GM13976 (cell line): ENCODE measurements at places on chromosomes 13 and 19.

DNA sequence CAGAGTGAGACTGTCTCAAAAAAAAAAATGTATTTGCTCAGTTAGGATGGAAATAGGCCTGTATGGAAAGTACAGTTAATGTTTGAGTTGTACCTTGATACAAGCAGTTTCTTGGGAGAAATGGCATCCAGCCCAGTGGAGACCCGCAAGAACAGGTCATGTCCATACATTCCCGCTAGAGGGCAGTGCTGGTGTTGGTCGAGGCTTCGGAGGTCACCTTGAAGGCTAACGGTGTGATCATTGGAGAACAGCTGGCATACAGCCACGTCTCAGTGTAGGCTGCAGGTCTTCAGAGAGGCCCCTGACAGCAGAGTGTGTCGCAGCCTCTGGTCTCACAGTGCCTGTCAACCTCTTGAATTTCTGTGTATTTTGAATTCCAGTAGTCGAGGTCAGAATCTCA is 7.5 kb downstream of the ZNF610 start:
- peak; percentile 38 for DNase-seq

DNA sequence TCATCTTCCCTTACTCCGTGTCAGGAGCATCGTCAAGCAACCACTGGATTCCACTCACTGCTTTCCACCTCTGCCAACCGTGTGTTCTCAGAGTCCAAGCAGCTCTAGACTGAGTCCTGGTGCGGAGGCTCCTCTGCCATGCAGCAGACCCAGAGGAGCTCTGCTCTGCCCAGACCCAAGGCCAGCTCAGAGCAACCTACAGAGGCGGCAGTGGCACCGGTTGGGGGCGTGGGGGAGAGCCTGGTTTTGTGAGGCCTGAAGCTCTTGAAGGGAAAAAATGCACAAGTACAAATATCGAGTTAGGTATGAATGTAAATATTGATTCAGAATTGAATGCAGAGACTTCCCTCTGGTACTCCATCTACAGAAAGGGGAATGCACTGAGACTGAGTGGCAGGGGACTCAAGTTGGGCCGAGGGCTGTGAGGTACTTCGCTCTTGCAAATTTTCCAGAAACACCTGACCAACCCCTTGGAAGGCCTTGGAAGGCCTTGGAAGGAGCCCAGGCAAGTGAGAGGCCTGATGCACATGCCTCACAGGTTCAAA is 46.7 kb downstream of the GJA3 start:
- no peak for DNase-seq

DNA sequence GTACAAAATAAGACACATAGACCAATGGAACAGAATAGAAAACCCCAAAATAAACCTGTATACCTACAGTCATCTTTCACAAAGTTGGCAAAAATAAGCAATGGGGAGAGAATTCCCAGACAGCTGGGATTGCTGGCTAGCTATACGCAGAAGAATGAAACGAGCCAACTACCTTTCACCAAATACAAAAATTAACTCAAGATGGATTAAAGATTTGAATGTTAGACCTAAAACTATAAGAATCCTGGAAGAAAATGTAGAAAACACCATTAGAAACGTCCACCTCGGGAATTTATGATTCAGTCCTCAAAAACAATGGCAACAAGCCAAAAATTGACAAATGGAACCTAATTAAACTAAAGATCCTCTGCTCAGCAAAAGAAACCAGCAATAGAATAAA is 408.1 kb upstream of the SLITRK1 start:
- DNase-seq = no peak

DNA sequence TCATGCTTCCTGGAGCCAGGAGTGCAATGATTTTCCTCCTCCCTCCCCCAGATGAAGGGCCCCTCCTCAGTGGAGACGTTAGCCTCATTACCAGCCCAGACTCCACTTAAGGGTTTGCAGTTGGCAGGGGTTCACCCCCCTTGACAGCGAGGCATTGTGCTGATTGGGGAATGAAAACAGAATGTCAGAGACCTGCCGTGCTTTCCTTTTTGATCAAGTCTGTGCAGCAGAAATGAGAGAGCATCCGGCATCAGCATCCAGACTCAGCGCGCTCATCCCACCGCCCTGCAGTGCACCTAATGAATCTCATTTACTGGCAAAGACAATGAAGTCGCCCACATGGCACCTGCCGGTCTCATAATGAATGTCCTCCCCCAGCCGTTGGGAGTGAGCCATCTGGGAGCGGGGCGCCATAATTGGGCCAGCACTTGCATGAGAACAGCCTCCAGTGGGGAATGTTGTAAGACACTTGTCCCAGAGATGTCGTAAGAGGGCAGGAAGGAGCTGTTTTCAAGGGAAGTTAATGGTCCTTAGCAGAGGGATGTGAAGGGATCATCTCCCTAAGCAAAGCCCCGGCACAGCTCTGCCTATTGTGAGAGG is 98.3 kb upstream of the UQCRFS1 start:
- DNase-seq = no peak

GRCh38 chr13:99886706-99887105 is 84.9 kb downstream of the ZIC5 start:
- DNase-seq = no peak

GRCh38 chr19:4516939-4517300 is 1.4 kb downstream of the PLIN4 start:
- no peak for DNase-seq

DNA sequence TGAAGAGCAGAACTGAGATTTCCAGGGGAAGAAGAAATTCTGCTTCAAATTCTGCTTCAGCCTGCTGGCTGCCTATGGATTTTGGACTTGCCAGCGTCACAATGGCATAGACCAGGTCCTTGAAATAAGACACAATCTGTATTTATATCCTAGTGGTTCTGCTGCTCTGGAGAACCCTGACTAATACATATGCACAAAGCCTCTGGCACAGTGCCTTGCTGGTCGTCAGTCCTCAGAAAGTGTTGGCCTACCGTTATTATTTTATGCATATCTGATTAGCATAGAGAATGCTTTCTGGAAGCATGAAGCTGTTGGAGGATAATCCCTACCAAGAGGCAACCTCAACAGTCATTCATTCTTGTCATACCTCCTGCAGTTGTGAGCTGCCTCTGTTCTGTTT is 213.7 kb downstream of the B3GLCT start:
- no peak for DNase-seq

DNA sequence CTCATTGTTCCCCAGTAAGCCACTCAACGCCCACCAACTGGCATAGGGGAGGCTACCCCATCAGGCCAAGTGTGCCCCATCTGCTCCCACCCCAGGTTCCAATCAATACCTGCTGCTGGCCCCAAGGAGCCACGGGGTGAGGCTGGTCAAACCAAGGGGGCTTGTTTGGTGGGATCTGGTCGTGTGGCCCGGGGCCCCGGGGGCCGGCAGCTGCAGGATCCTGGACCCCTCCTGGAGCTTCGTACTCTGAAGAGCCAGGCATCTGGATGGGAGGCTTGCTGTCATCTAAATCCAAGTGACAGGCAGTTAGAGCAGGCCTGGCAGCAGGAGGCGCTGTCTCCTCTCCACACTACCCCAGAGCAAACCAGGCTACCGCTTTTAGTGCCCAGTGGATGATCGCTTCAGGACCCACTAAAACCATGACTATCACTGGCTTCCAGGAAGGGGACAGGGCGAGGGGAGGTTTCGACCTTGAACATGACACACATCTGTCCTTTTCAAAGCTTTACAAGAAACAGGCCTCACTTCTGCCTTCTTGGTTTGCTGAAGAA is 14.2 kb downstream of the CHERP start:
- DNase-seq = no peak

DNA sequence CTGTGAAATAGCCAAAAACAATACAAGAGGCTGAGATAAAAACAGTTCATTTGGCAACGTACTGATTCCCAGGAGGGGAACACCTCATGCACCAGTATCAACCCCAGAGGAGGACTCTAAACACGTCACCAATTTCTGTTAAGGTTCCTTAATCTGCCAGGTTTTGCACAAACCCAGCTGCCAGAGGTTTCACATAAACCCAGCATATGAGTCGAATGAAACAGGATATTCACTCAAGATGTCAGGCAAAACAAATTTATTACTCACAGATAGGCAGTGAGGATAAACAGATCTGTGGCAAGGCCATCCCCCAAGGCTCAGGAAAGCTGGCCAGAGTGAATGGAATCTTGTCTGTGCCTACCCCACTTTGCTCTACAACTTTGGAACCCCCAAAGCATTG is 210.9 kb downstream of the GPC5 start:
- DNase-seq = no peak

DNA sequence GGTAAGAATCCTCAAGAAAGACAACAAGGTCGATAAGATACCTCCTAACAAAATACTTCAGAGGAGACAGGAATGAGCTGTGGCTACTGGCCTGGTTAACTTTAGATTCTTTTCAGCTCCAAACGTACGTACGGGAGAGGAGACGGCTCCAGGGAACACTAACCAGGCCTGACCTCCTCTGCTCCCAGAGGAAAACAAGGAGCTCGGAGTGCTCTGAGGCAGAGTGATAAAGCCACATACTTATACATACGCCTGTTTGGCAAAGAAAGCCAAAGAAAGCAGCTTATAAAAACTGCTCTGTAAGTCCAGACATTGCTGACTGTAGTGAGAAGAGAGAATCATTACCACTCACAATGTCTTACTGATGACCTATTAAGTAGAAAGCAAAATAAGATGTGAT is 263.9 kb downstream of the MZT1 start:
- DNase-seq = no peak

GRCh38 chr19:15260939-15261338 is 28.7 kb upstream of the EPHX3 start:
- no peak for DNase-seq

- DNase-seq = no peak
Measured at GRCh38 chr13:98986226-98986846, 8.5 kb upstream of the DOCK9 start.

GRCh38 chr19:49210108-49210900 is 52.7 kb downstream of the TRPM4 start:
- peak; percentile 54 for DNase-seq

DNA sequence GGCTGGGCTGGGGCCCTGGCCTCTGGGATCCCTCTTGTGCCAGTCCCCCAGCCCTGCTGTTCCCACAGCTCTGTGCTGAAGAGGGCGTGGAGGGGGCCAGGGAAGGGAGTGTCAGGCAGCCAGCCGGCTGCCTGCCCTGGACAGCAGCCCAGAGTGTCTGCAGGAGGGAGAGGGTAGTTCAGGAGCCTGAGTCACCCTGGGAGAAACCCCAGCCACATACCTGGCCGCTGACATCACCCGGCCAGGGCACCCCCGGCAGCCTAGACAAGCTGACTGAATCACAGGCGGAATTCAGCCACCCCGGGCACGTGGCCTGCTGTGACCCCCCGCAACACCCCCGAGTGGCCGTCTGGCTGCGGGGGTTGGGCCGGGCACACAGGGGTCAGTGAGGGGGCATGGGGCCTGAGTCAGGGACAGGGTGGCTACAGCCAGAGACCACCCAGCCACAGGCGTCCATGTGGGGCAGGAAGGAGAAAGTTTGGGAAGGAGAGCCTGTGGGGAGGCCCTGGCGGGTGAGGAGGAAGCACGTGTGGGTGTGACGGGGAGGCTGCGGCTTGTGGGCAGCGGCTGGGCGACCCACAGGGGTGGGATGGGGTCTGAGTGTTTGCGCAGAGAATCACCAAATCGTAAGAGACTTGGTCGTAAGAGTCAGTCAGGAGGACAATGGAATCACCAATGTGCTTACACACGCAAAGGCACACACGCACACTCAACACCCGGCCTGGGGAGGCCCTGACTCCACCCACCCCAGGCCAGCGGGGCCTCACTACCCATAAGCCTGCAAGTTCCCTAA is 11.9 kb upstream of the FOSB start:
- peak; percentile 82 for DNase-seq

DNA sequence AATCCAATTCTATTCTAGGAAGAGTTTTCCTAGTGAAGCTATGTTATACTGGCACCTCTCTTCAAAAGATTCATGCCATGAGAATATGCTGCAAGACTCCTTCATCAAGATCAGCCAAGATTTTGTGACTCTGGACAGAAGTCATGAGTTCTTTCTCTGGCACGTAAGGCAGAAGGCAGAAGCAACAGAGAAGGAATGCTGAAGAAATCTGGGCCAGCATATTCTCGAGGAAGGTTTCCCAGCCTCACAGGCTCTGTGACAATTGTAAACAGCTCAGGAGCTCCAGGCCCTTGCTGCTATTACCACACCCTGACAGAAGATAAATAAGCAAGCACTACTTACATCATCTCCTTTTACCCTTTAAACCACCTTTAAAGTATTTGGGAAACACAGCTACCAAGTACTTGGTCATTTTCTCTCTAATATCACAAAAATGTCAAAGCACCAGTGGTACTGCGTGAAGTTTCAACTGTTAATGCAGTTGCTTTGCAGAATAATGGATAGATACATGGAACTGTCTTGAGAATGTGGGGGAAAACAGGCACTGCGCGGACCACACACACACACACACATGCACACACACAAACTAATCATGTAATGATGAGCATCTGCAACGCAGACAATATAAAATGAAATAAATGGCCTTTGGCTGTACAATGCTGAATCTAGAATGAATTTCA is 55.4 kb downstream of the INTS6 start:
- DNase-seq = no peak

DNA sequence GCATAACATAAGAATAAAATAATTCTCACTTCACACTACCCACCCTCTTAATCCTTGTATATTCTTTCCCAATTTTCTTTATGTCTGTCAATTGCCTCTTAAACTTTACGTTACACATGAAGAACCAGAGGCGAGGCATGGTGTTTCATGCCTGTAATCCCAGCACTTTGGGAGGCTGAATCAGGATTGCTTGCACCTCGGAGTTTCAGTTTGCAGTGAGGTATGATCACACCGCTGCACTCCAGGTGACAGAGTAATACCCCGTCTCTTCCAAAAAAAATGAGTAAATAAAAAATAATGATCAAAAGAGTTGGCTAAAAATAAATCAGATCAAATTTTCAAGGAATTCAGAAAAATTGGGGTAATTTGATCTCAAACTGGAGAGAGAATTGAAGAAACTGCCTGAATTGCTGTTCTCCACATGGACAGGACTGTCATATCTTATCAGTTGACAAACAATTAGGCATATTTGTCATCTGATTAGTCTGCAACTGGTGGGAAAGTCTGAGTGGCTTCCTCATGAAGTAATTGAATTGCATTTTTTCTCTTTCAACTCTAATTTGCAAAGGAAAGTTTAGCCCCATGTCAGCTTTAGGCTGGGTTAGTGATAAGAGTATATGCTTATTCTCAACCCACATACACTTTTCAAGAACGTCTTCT is 302.9 kb downstream of the ITGBL1 start:
- DNase-seq = no peak

DNA sequence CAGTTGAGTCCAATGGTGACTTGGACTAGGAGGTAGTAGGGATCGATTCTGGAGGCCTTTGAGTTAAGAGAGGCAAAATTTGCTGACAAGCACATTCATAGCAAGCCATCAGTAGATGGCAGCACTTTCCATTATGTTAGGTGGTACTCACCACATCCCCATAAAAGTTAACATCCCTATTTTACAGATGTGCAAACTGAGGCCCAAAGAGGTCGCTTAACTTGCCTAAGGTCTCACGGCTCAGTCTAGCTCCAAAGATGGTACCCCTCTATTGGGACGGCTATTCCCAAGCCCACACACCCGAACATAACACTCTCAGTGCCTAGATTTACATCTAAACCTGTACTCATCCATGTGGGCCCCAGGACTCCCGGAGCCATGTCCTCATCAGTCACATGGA is 21.5 kb upstream of the FOSB start:
- peak; percentile 57 for DNase-seq
